ENCODE measurements at places on chromosomes 13 and 19. TPM values are rescaled to one million over a fixed set of nuclear protein-coding genes. Genes with fewer than 3 reads are reported as not detected.

The FXYD7 gene
- not detected for polyA plus RNA-seq

The KLF2 gene
- polyA plus RNA-seq: 331 TPM

DNA sequence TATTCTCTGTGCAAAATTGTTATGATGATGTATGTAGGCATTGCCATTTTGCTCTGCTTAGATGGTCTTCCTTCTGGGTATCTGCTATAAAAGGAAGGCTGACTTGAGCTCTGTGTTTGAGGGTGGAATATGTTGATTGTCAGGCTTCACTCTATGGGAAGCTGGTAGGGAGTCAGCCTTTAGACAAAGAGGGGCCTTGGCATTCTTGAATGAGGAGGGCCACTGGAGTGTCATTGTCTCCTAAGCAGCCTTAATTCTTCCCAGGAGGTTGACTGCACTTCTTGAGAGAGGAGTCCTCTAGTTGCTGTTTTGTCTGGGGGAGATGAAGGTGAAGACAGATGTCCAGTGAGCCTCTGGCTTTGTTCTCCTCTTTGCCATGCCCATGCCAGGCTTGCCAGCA is 266.8 kb downstream of the KCNRG start:
- no peak overlapping the region for H3K27ac ChIP-seq
- peaks cover 44% of the 10 kb centered on the region for H3K4me1 ChIP-seq
- no peaks in the 10 kb centered on the region for H3K36me3 ChIP-seq

DNA sequence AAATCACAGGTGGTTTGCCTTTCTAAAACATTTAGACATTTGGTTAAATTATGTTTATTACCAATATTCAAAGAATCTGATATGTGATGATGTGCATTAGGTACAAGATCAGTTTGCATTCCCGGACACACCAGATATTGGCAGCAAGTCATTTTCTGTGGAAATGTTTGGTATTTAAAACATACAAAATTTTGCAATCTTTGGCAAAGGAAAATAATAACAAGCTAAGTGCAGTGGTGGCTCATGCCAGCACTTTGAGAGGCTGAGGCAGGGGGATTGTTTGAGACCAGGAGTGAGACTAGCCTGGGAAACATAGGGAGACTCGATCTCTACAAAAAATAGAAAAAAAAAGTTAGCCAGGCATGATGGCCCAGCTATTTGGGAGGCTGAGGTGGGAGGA is 29.1 kb upstream of the TSC22D1 start:
- no peaks in the 10 kb centered on the region for H3K36me3 ChIP-seq
- H3K27ac ChIP-seq: no peak overlapping the region
- no peak for DNase-seq

GRCh38 chr19:19137556-19138108 is 646 bp downstream of the TMEM161A start:
- H3K27me3 ChIP-seq: no peaks in the 10 kb centered on the region
- peak overlapping the region; percentile 29 for H3K4me3 ChIP-seq
- H3K4me1 ChIP-seq: peaks cover 21% of the 10 kb centered on the region
- H3K27ac ChIP-seq: peak overlapping the region; percentile 76
- DNase-seq: no peak
- H3K36me3 ChIP-seq: no peaks in the 10 kb centered on the region
